ENCODE measurements at places on chromosomes 13 and 19.

GRCh38 chr13:47661076-47661475 lies 340.0 kb downstream of the SUCLA2 start:
- DNase-seq = no peak

DNA sequence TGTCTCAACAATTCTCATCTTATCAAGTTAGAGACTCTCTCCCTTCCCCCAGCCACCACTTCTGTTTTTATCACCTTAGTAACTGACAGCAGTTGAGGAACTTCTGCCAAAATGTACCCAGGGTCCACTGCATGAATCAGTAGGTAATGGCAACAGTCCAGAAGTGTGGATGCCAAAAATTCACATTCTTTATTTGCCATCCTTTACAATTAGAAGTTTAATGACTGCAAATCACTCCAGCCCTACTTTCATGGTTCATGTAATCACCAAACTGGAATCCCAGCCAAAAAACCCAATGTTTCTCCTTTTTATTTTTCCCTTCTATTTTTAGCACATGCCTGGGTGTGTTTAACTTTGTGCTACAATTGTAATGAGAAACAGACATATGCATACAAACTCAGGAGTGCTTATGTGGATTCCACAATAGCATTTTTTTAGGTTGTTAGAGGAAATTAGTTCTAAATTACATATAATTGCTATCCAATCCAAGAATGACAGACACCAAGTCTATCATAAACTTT lies 243.5 kb downstream of the RGCC start:
- no peak for DNase-seq

DNA sequence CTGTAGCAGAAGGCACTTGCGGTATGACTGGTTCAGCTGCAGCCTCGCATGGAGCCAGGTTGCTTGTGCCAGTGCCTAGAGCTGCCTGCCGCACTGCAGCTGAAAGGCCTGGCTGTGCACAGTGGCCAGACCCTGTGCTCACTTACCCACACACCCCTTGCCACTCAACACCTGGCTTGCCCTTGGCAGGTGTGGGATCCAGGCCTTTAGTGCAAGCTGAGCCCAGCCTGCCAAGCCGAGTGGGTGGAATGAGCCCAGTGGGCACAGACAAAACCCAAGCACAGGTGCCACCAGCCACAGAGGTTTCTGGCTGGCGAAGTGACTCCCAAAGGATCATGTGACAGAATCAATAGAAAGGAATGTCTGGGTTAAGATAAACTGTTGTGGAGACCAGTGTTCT lies 19.5 kb downstream of the LIG4 start:
- DNase-seq = no peak

- no peak for DNase-seq
These were observed 8.3 kb upstream of the ONECUT3 start for GRCh38 chr19:1744822-1745563.

DNA sequence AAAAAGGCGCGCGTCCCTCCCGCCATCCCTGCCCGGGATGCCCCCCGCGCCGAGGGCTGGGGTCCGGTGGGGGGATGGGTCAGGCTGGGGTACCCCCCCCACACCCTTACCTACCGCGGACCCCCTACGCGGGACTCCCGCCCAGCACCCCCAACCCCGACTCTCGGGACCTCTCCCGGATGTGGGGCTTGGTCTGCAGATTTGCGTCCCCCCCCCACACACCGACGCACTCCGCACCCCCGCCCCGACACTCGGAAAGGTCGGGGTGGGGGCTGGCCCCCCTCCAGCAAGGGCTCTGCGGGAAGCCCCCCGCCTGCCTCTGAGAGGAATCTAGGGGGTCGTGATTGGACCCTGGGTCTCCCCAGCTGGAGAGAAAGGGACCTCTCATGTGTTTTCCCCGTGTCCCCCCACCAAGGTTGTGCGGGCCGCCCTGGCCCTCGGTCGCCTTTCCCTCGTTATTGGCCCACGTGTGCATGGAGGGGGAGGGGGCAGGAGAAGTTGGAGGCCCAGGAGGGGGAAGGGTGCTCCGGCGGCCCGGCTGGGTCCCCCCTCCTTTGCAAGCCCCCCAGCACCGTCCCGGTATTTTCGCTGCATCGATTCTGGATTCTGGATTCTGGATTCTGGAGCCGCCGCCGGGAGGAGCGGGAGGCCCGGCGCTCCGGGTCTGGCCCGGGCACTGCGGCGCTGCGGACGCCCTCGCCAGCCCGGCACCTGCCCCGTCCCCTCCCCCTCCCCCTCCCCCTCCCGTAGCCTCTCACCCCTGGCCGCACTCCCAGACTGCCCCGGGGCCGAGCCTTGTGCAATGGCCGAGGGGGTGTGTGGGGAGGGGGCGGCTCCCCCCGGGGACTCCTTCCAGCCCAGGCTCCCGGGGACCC lies 607 bp downstream of the NFIC start:
- no peak for DNase-seq

DNA sequence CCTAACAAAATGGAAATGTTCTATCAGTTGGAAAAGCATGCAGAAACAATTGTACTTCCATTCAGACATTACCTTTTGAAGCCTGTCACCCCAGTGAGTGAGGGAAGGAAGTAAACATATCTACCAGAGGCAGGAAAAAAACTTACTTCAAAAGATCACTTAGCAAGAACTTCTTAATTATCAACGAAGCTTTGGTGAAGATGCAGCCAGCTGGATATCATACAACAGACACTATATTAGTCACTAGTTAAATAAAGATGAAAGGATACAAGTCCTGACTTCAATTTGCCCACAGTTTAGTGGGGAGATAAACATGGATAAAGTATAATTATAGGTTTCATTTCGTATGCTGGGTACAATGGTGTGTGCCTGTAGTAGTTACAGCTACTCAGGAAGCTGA lies 148.8 kb downstream of the TNFRSF19 start:
- no peak for DNase-seq

- no peak for DNase-seq
These were observed 600.6 kb downstream of the SLITRK1 start for GRCh38 chr13:83281654-83282053.

DNA sequence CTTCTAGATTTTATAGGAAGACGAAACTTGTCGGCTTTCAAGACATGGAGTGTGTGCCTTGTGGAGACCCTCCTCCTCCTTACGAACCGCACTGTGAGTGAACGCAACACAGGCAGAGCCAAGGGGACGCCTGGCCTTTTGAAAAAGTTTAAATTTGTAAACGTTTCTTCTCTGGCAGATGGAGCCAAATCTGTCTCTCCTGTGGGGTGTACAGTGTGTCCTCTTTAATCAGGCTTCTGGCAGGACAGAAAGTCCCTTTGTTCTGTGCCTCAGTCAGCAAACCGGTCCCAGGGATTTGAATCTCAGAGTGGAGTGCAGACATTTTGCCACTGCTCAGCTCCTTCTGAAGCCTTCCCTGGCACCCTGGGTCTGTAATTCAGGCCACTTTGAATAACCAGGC lies 56.5 kb downstream of the TNFRSF19 start:
- DNase-seq = no peak

DNA sequence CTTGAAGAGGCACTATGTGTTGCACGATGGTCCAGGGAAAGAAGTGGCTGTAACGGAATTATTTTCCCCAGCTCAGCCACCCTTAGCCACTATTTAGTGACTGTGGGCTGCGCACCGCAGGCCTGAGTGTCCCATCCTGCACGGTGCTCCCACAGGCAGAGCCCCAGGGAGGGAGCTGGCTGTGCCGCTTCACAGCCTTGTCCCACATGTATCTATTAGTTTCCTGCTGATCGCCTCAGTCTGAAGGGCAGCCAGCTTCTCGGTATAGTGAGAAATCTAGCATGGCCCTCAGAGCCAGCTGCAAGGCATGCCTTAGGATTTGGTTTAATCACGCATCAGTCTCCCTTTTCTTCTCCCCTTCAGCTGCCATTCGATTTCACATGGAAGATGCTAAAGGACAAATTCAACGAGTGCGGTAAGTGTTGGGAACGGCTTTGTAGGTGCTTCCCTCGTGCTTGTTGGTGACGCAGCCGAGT lies 15.7 kb downstream of the PRAM1 start:
- no peak for DNase-seq

- no peak for DNase-seq
These were observed 10.8 kb downstream of the FAM216B start for GRCh38 chr13:42792154-42792553.

- DNase-seq = no peak
These were observed 22.1 kb downstream of the EDNRB start for GRCh38 chr13:77896536-77896935.

DNA sequence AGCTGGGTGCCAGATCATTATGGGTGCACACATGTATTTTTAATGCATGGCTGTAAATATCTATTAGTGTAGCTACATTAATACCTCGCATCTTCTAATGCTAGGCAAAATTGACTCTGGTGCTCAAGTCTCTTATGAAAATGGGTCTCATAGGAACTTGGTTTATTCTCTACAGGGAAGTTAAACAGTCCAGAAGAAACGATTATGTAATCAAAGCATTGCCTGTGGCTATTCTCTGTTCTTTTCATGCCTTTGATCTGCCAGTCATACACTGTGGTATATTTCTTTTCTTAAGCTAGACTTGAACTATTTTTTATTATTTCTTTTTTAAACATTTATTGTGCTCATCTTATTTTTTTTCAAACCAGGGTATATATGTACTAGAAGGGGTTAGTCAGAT lies 1015.0 kb downstream of the SLITRK1 start:
- no peak for DNase-seq

GRCh38 chr19:34118879-34119748 lies 53.2 kb upstream of the LSM14A start:
- no peak for DNase-seq

- DNase-seq = no peak
These were observed 14.3 kb downstream of the IGSF23 start for GRCh38 chr19:44627631-44628030.

DNA sequence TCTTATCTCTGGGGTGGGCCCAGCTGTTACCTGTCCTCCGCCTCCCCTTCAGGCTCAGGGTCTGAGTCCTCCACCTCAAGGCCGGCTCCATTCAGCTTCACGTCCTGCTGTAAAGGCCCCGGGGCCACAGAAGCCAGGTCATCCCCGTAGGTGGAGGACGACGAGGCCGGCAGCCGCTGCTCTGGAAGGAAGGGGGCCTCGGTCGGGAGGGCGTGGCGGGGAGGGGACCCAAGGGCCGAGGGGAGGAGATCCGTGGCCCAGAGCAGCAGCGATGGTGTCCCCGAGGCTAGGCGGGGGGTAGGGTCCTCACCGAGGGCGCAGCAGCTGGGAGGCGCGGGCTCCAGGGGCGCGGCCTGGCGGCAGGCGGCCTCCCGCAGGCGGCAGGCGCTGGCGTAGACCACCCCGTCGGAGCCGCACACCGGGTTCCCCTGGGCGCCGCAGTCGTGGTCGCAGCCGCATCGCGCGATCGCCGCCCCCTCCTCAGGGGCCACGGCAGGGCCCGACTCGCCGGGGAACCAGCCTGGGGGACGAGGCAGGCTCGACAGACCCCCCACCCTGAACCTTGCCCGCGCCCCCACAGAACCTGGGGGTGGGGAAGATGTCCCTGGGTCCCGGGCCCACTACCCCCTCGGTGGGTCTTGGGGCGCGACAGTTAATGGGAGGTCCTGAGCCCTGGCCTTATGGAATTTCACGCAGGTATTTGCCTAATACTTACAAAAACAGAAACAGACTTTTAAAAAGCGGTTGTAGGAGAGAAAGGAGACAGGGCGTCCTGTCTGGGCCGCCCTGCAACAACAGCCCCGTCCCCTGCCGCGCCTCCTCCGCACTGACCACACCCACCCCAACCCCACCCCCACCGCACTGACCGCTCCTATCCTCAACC lies 7.6 kb downstream of the F2RL3 start:
- no peak for DNase-seq

DNA sequence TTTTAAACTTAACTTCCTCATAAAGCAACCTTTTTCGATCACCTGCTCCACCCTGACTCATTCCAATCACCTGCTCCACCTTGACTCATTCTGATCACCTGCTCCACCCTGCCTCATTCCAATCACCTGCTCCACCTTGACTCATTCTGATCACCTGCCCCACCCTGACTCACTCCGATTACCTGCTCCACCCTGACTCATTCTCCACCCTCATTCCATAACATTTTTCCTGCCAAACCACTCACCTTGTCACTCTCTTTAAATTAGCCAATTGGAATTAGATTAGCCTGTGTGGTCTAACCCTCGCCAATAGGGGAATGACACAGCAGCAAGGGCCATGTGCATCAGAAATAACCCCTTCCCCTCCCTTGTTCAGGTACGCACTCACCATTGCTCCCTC lies 31.9 kb upstream of the ZNF83 start:
- DNase-seq = no peak

GRCh38 chr13:34044041-34044440 lies 226.1 kb downstream of the RFC3 start:
- no peak for DNase-seq

- DNase-seq = no peak
These were observed 309.8 kb downstream of the LMO7 start for GRCh38 chr13:75945841-75946482.

DNA sequence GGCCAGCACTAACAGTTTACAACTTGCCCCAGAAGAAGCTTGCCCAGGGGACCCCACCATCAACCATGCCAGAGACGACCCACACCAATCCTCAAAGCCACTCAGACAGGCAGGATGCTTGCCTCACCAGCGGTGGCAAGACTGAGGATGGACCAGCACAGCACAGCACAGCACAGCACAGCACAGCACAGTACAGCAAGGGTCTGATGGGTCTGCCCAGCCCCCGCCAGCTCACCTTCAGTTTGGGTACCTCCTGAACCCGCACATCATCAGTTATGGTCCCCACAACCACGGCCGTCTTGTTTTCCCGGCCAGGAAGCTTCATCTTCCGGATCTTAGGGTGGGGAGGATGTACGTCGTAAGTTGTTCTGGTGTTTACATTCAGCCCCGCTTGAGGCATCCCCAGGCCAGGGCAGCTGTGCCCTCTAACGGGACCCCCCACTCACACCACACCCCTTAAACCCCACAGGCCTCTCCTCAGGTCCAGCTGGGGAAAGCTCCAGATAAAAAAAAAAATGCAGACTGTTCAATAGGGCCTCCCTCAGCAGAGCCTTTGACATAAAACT lies 1.7 kb upstream of the FAM83E start:
- no peak for DNase-seq

DNA sequence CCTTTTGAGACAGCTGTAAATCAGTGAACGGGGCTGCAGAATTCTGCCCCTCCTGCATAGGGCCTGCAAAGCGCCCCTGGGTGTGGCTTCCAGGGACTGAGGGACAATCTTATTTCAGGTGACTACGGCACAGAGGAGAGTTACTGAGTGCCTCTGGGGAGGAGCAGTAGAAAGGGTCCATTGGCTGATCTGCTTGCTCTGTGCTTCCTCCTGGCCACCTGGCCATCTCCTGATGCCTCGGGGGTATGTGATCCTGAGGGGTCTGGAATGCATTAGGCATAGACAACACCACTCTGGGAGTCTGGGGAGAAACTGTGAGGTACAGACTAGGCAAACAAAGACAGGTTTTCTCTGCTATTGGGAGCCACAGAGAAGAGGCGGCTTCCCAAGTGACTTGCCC lies 2.8 kb downstream of the KCTD15 start:
- DNase-seq = no peak

- DNase-seq = no peak
These were observed 150.5 kb downstream of the TEX29 start for GRCh38 chr13:111470933-111471332.

GRCh38 chr13:101773062-101773461 lies 320.6 kb downstream of the ITGBL1 start:
- DNase-seq = no peak

GRCh38 chr13:111658145-111659100 lies 338.0 kb downstream of the TEX29 start:
- DNase-seq = peak; percentile 89

GRCh38 chr13:89204435-89204834 lies 1533.3 kb downstream of the SLITRK5 start:
- DNase-seq = no peak
